Activated T-helper 17 cell treated with anti-CD3 and anti-CD28 coated beads, Interleukin-2, amount 50 U/mL, for 72 hours (primary cell): ENCODE measurements at places on chromosomes 5 and 9.

DNA sequence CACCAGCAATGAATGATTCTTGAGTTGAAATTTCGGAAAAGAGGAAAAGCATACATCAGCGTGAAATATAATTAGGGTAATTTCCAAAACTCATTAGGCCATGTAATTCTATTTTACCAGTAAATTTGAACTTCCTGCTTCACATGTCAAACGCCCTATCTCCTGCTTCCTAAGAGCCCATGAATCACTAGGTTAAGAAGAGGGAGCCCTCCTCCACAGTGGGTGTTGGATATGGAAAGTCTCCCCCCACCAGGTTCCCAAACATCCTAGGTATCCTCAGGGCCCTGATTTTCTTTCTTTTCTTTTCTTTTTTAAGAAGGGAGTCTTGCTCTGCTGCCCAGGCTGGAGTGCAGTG, 115.2 kb downstream of the SUSD1 start:
- no peak for ATAC-seq

GRCh38 chr5:94577466-94578245, 40.7 kb downstream of the KIAA0825 start:
- ATAC-seq: peak; percentile 74

GRCh38 chr9:99180199-99180598, 41.5 kb downstream of the ALG2 start:
- ATAC-seq: peak; percentile 78

DNA sequence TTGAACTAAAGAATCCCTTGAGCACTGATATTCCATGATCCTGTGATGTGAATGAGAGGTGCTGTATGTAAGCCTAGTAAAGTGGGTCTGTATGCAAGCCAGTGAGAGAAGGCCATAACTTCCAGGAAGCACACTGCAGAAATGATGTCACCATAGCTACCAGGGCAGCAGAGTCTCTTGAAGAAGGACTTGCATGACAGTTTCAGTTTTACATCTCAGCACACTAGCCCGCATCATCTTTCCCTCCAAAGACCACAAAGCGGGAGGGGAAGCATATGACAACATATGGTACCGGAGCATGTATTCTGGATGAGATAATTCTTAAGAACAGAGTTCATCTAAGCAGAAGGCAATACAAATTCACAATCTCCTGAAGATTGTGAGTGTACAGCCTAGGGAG, 37.6 kb upstream of the MAST4 start:
- ATAC-seq: peak; percentile 42

DNA sequence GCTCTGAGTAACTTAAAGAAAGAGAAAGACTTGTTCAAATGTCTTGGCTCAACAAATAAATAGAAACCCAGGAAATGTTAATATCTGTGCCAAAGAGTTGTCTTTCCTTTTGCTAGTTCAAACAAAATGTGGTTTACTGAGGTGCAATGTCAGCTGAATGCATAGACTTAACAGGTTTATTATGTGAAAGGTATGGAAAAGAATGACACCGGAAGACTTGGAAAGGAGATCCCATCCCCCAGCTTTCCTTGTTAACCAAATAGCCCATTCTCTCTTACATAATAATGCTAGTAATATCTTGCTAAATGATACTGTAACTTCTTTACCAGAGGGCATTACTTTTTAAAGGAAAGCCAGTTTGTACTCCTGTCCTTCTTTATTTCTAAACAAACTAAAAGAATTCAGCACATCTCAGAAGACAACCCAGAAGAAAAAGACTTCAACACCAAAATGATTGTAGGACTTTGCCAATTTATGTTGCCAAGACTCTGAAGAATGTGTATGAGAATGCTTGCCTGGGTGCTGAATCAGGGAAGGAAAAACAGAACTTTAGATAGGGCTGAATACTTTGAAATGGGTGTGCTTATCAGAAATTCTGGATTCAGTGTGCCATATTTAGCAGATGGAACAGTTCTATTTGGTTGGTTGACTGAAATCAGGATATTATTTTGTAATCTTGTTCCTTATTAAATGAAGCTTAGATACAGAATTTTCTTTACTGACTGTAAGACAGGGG, 344.1 kb downstream of the TMEM38B start:
- ATAC-seq: no peak

- no peak for ATAC-seq
These were observed 49.0 kb downstream of the FSD1L start for GRCh38 chr9:105496826-105497225.

- ATAC-seq: peak; percentile 76
These were observed 19.2 kb downstream of the CAPSL start for GRCh38 chr5:35919191-35919590.

- ATAC-seq: peak; percentile 19
These were observed 11.0 kb downstream of the SPARC start for GRCh38 chr5:151675611-151676313.

- no peak for ATAC-seq
These were observed 107.6 kb downstream of the SIL1 start for GRCh38 chr5:139090581-139090980.
